ENCODE measurements at places on chromosomes 5 and 9.

DNA sequence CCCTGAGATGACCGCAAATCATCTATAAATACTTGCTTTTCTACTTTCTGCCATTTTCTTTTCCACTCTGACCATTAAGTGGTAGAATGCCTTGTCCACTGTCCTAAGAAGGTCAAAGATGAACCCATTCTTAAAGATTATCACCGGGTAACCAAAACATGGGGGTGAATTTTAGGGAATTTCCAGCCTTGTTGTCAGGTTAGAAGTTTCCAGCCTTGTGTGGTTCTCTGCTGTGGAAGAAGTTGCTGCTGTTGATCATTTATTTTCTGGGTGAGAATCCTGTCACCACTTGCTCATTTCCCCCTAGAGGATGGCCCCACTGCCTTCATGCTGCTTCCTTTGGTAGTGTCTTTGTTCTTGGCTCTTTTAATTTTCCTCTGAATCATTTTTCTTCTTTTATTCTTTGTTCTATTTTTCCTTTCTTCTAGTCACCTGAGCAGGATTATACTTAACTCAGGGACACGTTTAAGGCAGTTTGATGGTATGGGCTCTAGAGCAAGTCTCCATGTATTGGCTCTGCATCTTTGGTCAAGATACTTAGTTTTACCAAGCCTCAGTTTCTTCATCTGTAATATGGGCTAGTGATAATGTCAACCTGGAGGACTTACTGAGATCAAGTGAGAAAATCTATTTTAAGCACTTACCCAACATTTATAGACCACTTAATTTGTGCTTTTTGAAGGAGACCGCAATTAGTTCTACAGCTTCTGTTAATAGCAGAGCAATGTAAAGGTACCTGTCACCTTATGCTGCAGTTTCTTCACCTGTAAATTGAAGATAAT, 266.2 kb downstream of the ARHGAP26 start:
- no peak for DNase-seq

- peak; percentile 42 for DNase-seq
Measured at GRCh38 chr9:132411091-132411508, 1.1 kb downstream of the CFAP77 start.

- DNase-seq, result no peak
Measured at GRCh38 chr5:133260715-133261114, 208.9 kb downstream of the HSPA4 start.

DNA sequence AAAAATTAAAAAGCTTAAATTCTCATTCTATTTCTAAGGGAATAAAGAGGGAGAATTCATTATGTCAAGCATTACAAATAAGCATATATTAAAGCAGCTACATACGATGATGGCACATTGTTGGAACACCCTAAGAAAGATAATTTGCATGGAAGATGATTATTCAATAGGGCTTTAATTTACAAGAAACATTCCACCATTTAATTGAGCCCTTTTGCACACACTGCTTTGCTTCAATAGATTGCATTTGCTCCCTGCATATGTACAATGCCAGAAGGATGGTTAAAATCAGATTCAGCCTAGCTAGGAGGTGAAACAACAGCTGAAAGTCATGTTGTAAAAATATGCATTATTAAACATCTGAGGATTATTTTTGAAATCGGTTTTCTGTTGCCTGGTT, 21.8 kb downstream of the KIAA1958 start:
- DNase-seq, result no peak

GRCh38 chr5:114957384-114957783, 212.3 kb downstream of the TRIM36 start:
- no peak for DNase-seq

- DNase-seq, result peak; percentile 29
Measured at GRCh38 chr9:805151-805550, 36.3 kb upstream of the DMRT1 start.

All from bronchial epithelial cell (primary cell).